ENCODE measurements at places on chromosomes 16 and 17. TPM values are rescaled to one million over a fixed set of nuclear protein-coding genes. Genes with fewer than 3 reads are reported as not detected.
A peak's percentile ranks its signal among the peaks of the same experiment; 100 is the strongest.

The CACNA1H gene
- total RNA-seq = not detected

DNA sequence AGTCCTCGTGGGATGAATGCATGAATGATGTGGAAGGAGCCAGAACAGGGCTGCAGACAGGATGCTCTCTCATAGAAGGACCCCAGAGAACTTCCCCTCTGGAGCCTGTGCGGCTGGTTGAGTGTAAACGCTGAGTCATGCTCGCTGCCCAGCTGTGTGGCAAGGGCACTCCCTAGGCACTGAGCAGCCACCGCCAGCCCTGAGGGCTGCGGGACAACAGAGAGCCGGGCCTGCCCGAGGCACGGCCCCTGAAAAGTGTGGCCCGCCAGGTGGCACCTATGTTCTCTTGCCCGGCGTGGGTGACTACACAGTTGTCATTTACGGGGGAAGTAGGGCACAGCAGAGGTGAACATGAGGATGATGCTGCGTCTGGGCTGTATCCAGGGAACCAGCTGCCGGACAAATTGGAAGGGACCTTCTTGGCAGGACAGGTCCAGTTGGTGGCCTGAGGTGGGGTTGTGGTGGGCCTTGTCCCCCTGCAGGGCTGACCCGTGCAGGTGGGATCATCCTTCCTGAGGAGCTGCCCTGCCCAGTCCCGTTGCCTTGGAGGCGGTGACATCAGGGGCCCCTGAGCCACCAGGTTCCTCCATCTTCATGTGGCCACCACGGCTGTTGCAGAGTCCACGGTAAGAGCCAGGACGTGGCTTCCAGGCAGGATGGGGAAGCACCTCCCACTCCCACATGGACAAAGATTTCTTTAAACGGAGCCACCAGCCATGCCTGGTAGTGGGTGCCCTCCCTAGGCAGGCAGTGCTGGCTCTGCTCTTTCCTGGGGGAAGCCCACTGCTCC is 94.8 kb upstream of the CBX4 start:
- peak; percentile 69 for DNase-seq

GRCh38 chr16:77077256-77077922 is 113.6 kb upstream of the MON1B start:
- DNase-seq = no peak

DNA sequence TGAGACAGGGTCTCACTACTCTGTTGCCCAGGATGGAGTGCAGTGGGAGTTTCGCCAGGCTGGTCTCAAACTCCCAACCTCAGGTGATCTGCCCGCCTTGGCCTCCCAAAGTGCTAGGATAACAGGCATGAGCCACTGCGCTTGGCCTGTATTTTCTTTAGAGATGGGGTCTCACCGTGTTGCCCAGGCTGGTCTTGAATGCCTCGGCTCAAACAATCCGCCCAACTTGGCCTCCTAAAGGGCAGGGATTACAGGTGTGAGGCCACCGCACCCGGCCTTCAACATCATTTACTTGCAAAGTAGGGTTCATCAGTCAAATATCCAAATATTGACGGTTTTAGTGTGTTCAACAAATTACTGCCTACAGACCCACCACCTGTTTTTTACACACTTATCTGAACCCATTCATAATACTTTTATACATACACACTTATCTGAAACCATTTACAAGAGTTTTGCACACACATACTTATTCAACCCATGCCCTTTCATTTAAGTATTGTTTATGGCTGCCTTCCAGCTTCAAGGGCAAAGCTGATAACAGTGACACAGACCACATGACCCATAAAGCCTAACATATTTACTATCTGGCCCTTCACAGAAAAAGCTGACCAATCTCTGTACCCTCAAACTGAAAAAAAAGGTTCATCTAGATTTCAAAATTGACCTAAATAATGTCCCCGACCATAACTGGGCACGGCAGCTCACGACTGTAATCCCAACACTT is 11.9 kb downstream of the TMEM170A start:
- DNase-seq = no peak

The KIAA0753 gene
- 8.7 TPM for total RNA-seq

- peak; percentile 88 for DNase-seq
These were observed 11.9 kb downstream of the TBX2 start for GRCh38 chr17:61411261-61412142.

The GDPD3 gene
- total RNA-seq = 0.29 TPM

- DNase-seq = peak; percentile 37
These were observed 12.5 kb downstream of the SAMD14 start for GRCh38 chr17:50117202-50118051.

All from RPMI7951 (cell line).